Activated CD8-positive, alpha-beta memory T cell treated with anti-CD3 and anti-CD28 coated beads, Interleukin-2, amount 50 U/mL, for 4 hours (primary cell): ENCODE measurements at places on chromosomes 11 and 22.

- DNase-seq: no peak
Observed at GRCh38 chr11:64136765-64137441, 29.0 kb downstream of the MACROD1 start.

DNA sequence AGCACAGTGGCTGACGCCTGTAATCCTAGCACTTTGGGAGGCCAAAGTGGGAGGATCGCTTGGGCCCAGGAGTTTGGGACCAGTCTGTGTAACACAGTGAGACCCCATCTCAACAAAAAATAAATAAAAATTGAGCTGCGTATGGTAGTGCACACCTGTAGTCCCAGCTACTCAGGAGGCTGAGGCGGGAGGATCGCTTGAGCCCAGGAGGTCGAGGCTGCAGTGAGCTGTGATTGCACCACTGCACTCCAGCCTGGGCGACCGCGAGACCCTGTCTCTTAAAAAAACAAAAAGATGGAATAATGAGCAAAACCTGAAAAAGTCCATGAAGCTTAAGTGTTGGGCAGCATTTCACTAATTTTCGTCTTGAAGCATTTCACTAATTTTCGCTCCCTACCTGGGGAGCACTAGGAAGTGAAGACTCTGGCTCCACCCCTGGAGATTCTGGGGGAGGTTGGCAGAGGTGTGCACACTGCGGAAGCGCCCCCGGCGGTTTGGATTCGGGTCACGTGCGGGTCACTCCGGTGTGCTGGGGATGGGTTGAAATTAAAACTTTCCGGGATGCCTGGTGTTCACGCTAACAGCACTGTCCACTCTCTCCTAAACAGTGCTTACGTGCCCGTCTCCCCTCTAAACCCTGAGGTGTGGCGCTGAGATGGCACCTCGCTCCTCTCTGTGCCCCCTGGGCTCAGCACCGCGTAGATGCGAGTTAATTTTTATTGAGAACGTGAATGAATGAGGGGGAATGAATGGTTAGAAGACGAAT, 906 bp upstream of the NAA40 start:
- DNase-seq: no peak

DNA sequence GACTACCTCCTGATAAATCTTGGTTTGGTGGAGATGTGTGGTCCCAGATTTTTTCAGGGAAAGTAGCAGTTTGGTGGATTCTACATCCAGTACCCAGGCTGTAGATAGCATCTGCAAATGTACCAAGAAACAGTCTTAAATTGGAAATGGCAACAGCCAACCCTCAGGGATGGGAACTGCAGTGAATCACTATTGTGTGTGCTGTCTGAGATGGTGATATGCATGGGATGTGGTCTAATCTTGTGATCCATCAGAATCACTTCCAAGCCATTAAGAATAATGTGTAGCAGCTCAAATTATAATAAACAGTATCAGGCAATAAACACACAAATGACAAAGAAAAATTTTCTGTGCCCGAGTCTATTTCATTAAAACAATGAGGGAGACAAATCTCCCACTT, 3.4 kb downstream of the OLFML1 start:
- DNase-seq: no peak

- DNase-seq: no peak
Observed at GRCh38 chr11:26842478-26843282, 120.8 kb upstream of the SLC5A12 start.

GRCh38 chr11:45045683-45046471, 95.2 kb upstream of the TP53I11 start:
- no peak for DNase-seq

DNA sequence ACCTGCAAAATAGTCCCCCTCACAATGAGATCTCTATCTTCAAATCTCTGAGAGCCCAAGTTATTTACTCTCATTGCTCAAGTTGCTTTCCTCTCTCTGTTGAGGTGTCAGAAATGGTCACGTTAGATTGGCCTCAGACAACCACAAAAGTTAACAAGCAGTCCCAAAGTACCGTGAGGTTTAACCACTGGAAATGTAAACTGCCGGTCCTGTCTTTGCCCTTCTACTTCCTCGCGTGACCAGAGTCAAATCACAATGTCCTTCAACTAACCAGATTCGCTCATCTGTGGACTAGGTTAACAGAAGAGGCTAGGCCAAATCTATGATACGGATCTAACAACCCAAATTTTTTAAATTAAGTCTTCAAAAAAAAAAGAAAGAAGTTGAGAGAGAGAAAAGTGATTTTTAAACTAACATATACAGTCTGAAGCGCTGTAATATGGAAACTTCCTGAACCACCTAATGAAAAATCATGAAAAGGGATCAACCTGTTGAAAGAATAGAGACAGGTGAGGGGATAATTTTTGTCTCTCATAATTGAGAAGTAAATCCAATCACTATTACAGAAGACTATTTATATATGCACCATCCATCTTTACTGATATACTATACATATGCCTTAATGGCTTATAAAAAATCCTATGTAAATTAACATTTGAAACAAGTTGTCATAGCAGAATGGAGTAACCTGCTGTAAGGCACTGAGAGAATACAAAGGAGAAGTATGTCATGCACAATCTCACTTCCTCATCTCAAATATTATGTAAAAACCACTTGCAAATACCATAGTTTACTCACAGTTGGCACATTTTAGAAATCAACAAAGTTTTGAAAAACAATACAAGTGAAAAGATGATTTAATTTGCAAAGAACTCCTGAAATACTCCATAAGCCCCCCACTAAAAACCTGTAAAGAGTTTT, 3.3 kb upstream of the JAML start:
- no peak for DNase-seq

DNA sequence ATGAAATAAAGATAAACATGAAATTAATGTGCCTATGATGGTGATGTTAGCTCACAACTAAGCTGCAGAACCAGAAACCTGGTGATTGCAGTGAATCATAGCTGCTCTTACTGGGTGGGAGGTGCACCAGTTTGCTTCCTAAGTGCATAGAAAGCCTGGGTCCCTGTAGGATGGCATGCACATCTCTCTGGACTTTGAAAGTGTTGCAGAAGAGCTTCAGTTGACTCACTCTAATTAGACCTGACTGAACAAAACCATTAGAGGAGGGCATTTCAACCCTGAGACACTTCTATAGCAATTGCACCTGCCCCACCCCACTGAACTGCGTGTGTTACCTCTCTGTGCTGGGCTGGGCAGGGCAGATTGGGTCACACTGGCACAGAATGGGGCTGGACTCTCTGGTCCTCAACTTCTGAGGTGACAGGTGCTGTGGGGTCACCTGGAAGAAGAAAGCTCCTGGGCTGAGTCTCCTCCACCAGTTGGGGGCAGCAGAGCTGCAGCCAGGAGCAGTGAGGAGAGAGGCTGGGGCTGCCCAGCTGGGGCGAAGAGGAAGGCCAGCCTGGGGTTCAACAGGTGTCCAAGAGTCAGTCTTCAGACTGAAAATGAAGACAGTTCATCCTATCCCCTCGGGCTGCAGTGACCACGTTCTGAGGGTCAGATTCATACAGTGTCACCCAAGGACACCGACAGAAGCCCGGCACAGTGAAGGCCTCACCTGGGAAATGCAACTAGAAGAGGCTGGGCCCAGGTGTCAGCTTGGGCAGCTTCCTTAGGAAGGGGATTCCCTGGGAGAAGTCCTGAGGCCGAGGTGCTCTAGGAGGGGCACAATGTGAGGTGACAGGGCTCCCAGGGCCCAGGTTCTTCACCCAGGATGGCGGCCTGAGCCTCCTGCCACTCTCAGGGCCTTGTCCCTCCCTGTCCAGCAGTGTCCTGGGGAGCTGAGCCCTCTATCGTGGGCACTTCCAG, 58.1 kb downstream of the GGTLC2 start:
- DNase-seq: no peak

- peak; percentile 68 for DNase-seq
Observed at GRCh38 chr11:68841718-68842426, at the start of gene CPT1A. Gene CPT1A (minus strand): TSS chr11:68841916. CDS start chr11:68815474, 26,442 bp downstream.

- peak; percentile 54 for DNase-seq
Observed at GRCh38 chr11:126282736-126283591, at the start of gene TIRAP. Gene TIRAP (plus strand): TSS chr11:126283093. CDS start chr11:126290895, 7,802 bp downstream.

GRCh38 chr11:62976109-62976508, 8.7 kb downstream of the SLC22A6 start:
- DNase-seq: no peak

DNA sequence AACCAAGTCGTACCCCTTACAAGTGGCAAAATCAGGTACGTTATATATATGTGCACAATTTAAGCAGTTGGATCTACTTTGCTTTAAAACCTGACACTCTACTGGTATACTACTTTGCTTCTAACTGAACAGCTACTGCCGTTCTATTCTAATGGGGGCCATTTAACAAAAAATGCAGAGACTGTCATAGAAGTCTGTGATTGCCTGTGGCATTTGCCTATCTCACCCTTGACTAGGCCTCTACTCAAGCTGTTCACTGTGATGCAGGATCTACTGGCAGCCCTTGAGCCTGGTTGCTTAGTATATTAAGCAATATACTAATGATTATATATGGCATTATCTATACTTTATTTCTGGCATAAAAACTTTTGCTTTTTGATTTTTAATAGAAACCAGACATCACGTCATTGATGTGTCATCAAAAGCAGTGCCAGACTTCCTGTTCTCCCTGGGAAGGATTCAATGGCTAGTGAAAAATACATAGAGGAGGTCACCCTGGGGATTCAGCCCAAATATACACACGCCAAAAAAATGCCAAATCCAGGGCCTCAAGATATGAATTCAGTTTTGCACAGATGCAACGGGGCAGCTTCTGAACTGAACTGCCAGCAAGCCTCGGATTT, 40.0 kb upstream of the FIBIN start:
- no peak for DNase-seq

GRCh38 chr22:19085233-19085718, 36.9 kb downstream of the DGCR2 start:
- no peak for DNase-seq
